Stimulated activated CD8-positive, alpha-beta memory T cell treated with anti-CD3 and anti-CD28 coated beads, Interleukin-15, amount 100 ng/mL, for 4 hours (primary cell): ENCODE measurements at places on chromosomes 3 and 15.

DNA sequence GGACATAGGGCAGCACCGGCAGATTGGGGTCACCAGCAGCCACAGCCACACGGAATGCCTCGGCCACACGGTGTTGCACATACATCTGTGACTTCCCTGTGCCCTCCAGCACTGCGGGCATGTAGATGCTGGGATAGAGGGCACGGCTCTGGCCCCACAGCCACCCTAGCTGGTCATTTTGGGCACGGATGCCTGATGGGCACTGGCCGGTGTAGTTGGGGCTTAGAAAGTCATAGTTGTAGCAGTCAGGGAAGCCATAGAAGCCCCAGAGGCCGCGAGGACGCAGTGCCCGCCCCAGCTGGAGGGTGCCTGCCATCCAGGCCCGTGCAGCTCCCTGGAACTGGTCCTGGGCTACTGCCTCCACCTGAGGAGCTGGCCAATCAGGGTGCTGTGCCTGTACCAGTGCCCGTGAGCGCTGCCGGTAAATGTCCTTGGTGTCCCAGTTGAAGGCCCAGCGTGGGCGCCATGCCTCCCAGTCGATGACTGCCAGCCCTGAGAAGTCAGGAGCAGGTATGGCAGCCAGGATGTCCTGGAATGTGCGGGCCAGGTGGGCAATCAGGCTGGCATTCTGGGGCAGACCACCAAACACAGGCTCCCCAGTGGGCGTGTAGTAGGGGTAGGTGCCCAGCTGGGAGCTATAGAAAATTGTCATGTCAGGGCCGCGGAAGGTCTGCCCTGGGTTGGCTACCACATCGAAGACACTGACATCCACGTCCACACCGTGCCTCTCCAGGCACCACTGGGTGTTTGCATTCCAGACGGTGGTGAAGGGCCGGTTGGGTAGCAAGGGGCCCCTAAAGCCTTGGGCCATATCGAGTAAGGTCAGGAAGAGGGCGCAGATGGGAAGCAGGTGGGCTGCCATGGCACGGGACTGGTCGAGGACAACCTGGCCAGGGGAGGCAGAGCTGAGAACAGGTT is 1.0 kb downstream of the HYAL1 start:
- DNase-seq = no peak

- no peak for DNase-seq
Observed at GRCh38 chr15:63573533-63573932, 23.7 kb upstream of the FBXL22 start.

GRCh38 chr15:65054333-65055200 is 9.4 kb downstream of the SLC51B start:
- peak; percentile 16 for DNase-seq

DNA sequence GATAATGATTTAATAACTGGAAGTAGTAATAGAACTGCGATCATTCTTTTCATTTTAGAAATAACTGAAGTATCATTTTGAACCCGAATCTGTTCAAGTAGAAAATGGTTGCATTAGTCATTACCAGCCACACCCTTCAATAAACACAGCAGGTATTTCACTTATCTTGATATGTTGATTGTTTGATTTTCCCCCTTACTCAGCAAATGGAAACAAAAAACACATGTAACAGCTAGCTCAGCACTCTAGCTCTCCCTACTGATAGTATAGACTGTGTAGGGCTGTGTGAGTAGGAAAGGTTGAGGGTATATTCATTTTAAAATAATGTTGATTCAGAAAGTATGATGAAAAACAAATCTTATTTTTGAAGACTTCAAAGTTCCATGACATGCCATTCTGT is 1.1 kb upstream of the GPR149 start:
- no peak for DNase-seq
